Stimulated activated CD4-positive, alpha-beta T cell treated with anti-CD3 and anti-CD28 coated beads, Interleukin-15, amount 100 ng/mL, for 48 hours (primary cell): ENCODE measurements at places on chromosomes 7 and 10.
A peak's percentile ranks its signal among the peaks of the same experiment; 100 is the strongest.

DNA sequence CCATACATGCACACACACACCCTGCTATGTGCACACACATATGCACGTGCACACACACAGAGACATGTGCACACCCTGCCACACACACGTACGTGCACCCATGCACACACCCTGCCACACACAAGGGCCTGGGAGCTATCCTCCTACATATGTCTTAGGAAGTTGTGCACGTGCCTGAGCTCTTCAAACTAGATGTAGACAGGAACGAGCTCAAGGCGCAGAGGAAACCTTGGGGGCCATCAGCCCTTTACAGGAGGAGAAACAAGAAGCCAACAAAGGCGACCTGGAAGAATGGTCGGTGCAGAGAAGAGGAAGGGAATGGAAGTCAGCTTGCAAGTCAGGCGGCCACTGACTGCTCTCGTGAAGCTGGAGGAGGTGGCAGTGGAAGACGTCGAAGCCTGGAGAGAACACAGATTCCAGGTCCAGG, 58.7 kb downstream of the AOC1 start:
- no peak for DNase-seq

DNA sequence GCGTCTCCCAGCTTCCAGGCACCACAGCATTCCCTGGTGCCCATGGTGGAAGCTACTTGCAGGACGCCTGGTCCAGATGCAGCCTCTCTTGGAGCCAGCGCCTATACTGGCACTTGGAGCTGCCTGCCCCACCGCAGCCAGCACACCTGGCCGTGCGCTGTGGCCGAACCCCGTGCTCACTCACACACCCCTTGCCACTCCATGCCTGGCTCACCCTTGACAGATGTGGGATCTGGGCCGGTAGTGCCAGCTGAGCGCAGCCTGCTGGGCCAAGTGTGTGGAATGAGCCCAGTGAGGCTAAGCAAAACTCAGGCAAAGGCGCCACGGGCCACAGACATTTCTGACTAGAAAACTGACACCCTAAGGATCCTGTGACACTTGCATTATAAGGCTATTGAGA, 884.8 kb downstream of the LRMDA start:
- no peak for DNase-seq

- no peak for DNase-seq
Measured at GRCh38 chr10:71112138-71112785, 100.1 kb upstream of the UNC5B start.

DNA sequence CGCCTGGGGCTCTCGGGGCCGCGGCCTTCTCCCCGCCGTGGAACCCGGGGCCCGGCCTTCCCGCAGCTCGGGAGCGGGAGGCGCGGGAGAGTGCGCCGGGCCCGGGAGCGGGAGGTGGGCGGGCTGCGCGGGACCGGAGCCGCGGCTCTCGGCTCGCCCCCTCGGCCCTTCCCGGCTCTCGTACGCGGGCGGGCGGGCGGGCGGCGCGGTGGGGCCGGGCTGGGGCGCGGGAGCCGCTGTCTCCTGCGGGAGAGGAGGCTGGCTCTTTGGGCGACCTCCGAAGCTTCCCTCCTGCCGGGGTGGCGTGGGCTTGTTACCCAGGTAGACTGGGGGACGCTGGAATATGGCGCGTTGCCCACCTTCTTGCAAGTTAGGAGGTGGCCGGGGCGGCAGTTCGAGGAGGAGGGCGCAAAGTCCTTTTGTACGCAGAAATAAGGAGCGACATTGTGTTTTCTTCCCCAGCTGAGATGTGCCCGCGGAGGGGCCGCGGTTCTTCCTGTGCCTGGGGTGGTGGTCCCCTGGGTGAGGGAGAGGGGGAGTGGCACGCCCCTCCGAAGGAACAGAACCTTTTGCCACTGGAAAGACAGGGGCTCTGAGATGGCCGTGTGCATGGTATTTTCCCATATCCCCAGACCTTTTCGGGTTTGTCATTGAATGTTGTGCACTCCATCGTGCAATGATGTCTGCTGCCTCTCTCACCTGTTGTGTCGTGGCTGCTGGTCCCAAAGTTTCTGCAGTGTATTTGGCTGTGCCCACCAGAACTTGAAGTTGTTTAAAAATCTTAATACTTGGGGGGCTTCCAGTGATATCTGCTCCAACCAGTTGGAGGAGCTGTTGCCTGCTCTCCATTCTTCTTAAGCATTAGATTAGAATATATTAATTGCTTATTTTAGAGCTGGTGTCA, 844 bp downstream of the NRF1 start:
- no peak for DNase-seq

GRCh38 chr7:120979765-120980499, 8.6 kb upstream of the CPED1 start:
- DNase-seq, result no peak

GRCh38 chr10:59908808-59909143, 2.4 kb upstream of the CCDC6 start:
- DNase-seq, result no peak

GRCh38 chr7:143384661-143385631, 3.8 kb downstream of the ZYX start:
- DNase-seq, result no peak

DNA sequence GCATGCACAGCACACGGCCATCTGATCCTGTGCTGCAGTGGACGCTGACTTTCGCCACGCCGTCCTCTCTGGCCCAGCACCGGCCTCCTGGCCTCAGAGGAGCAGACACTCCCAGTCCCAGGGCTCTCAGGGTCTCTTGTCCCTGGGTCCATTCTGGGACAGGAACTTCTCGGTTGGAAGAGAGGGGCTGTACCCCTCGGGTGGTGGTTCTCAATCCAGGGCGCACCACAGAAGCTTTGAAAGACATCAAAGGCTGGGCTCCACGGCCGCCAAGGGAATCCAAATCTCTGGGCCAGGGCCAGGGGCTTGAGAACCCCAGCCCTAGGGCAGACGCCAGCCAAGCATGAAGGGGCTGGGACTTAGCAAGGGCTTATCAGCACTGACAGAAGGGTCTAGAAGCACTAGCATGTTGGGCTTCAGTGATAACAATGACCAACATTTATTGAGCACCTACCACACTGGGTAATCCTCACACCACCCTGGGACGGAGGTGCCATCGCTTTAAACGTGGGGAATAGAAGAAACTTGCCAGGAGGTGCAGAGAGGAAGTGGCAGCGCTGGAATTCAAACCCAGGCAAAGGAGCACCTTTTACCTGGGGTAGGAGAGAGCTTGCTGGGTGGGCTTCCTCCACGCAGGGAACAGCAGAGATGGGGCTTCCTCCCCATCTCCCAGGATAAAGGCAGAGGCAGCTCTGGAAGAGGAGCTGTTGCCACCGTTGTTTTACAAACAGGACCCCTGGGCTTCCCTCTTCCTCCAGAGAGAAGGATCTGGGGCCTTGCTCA, 1.8 kb upstream of the PYROXD2 start:
- no peak for DNase-seq

DNA sequence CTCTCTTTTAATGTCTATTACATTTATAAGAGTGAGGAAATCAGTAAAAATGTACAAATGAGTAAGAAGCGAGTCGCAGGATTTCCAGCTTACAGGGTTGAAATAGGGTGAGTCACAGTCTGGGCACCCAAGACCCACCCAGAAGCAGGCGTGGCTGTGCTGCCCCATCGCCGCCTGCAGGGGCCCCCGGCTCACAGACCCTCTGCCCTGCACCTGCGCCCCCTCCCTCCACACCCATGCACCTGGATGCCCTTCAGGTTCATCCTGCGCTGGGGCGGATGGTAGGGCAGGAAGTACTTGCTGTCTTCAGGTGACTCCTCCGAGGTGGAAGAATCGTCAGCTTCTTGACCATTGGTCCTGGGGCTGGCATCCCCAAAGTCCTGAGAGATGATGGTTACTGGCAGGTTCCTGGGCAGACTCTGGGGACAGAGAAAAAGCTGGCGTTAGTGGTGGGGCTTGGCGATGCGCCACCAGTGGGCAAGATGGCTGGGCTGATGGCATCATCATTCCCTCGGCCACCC, 90.2 kb upstream of the GNA12 start:
- DNase-seq, result peak; percentile 29

DNA sequence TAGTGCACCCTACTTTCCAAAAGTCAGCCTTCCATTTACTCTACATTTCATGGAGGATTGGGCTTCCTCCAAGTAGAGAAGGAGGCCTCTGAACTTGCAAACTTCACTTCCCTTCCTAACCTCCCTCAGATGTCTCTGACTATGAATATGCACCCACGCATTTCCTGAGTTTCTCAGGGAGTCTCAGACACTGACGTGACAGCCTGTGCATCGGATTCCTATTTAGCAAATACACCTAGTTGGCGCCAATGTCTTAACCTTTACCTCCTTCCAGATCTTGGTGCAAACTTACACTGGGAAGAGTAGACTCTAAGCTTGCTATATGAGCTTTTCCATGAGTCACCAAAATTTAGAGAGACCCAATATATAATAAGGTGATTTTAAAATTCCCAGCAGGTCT, 920.1 kb upstream of the AUTS2 start:
- no peak for DNase-seq

- DNase-seq, result no peak
Measured at GRCh38 chr10:16119445-16119844, 259.1 kb upstream of the MINDY3 start.

GRCh38 chr7:98375664-98376063, 25.2 kb downstream of the BAIAP2L1 start:
- DNase-seq, result no peak

DNA sequence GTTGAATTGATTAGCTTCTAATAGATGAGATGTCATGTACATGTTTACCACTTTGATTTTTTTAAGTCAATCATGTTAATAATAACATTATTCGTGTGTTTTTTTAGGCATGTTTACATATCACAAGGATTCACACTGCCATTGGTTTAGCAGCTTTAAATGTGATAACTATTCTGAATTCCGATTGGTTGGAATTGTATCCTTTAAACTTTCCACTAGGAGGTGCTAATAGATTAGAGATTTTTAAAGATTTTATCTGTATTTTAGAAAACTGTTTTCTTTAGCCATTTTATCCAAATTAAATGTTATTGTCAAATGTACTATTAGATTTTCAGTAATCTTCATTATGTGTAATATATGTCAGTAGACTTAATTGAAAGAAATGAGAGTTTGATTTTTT, 83.2 kb downstream of the HECTD2 start:
- no peak for DNase-seq
